ENCODE measurements at places on chromosomes 11 and 22.
A peak's percentile ranks its signal among the peaks of the same experiment; 100 is the strongest.

DNA sequence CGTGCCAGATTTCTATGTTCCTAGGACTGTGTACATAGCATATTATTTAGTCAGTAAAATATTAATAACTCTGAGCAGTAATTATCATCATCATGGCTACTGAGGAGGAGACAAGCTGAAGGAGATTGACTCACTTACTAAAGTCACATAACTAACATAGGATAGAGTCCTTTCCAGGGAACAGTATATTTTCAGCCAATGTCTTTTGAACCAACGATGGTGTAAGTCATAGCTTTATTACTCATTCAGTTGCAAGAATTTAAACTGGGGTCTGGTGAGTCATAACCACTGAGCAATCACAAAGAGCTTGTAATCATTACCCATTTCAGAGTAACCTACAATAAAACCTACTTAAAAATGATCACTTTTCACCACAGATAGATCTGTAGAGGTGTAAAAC, 1564.8 kb upstream of the TENM4 start:
- DNase-seq: no peak

DNA sequence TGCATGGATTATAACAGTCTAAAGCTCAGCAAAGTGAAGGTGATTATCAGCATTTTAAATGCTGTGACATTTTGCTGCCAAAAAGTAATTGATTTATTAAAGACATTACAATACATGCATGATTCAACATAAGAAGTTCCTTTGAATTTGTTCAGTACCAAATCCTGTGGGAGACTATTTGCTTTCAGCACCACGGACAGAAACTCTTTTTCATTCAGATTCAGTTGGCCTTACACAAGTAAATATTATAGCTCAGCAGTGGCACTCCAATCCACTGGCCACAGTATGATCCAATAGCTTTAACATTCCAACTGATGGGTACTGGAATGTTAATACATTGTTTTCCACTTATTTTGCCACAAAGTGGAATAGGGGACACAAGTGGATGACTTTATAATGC, 806.7 kb downstream of the NTM start:
- peak; percentile 25 for DNase-seq

DNA sequence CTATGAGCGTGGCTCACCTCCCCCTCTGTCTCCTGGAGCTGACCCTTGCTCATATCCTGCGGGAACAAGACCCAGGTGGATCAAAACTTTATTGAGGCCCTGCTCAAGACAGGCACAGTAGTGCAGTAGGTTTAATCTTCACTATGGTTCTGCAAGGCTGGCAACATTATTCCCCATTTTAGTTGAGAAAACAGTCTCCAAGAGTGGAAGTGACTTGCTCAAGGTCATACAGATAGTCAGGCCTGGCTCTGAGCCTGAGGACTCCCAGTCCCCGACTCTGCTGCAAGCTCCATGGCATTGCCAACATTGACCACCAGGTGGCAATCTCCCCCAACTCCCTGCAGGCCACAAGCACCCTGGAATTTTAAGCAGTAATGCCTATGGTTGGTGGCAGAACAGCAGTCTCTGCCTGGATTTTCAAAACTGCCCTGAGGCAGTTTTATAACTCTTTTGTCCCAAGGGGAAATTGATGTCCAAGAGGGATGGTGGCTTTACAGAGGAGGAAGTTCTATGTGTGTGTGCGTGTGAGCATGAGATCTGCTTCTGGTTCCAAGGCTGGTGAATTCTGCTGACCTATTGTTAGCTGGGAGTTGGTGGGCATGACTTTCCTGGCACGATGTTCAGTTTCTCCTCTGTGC, 34.1 kb downstream of the NEU3 start:
- peak; percentile 87 for DNase-seq

GRCh38 chr11:66951927-66952337, 6.3 kb downstream of the PC start:
- no peak for DNase-seq

- DNase-seq: no peak
These were observed 90.4 kb downstream of the GRIA4 start for GRCh38 chr11:105700271-105700670.

DNA sequence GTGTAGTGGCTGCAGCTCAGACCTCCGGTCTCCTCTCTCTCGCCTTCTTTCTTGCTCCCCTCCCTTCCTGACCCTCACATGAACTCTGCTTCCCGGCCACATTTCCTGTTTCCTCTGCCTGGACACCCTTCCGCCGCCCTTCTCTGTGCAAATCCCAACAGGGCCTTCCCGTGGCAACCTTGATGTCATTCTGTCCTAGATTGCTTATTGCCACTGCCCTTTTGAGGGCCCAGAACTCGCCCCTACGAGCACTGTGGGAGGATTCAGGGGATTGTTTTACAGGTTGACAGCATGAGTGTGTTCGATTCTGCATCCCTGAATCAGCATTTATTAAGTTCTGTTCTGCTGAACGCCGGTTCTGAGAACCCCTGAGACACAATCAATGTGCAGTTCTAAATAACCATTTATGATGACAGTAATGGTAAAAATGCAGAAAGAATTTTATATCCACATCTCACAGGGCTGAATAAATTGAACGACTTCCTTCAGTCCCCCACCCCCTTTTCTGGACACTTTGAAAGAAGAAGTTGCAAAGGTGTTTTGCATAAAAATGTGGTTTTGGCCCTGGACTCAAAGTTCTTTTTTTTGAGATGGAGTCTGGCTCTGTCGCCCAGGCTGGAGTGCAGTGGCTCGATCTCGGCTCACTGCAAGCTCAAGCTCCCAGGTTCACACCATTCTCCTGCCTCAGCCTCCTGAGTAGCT, 6.4 kb downstream of the BATF2 start:
- DNase-seq: peak; percentile 34

- DNase-seq: no peak
These were observed 20.0 kb downstream of the FAM83F start for GRCh38 chr22:40014667-40015248.

GRCh38 chr11:95567685-95568084, 221.9 kb downstream of the FAM76B start:
- DNase-seq: no peak

- DNase-seq: peak; percentile 68
These were observed 500 bp upstream of the ADSL start for GRCh38 chr22:40345815-40346184.

Data from GM12865 (cell line).